OCI-LY7 (cell line): ENCODE measurements at places on chromosomes 12 and 14.

DNA sequence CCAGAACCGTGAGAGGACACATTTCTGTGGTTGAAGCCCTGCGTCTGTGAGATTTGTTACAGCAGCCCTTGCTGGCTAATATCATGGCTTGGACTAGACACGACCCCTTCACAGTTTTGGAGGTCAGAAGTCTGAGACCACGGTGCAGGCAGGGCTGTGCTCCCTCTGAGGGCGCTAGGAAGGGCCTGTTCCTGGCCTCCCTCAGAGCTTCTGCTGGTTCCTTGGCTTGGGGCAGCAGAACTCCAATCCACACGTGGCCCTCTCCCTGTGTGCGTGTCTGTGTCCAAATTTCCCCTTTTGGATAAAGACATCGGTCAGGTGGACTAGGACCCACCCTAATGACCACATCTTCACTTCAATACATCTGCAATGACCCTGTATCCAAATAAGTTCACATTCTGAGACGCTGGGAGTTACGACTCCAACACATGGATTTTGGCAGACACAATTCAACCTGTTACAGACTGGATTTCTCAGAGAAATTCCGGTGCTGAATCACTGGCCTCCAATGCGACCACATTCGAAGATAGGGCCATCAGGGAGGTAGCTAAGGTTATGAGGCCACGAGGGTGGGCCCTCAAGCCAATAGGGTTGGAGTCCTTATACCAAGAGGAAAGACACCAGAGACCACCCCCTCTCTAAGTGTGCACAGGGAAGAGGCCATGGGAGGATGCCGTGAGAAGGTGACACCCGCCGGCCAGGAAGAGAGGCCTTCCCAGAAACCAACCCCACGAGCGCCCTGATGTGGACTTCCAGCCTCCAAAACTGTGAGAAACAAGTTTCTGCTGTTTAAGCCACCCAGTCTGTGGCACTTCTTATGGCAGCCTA lies 43.6 kb upstream of the PPP2R5C start:
- DNase-seq: no peak

GRCh38 chr12:71134405-71134804 lies 23.4 kb downstream of the TSPAN8 start:
- DNase-seq: no peak

- no peak for DNase-seq
Observed at GRCh38 chr12:5257763-5258495, 174.0 kb upstream of the NTF3 start.

DNA sequence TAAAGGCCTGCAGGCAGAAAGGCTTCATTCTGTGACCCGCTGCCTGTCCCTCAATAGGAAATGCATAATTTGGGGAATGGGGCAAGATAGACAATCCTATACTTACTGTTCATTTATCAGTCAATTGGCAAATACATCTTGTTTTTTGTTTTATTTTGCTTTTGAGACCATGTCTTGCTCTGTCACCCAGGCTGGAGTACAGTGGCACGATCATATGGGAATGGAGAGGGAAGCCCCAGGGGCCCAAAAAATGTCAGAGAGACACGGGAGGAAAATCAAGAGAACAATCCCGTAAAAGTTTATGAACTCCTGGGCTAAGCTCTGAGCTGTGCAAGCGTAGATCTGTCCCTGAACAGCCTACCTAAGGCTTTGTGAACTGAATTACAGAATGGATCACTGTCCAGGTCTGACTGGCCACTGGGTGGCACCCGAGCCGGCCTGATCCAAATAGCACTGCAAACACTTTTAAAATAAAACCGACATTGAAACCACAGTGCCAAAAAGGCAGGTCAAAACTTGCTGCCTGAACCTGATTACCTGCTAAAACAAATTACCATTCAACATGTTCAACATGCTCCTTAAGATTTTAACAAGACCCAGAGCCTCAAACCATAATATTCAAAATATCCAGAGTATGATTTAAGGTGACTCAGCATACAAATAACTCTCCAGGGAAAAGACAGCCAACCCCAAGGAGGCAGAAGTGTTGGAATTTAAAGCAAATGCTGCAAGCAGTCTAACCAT lies 11.8 kb downstream of the COPS7A start:
- DNase-seq: peak; percentile 39

- no peak for DNase-seq
Observed at GRCh38 chr12:4210183-4210582, 63.4 kb upstream of the CCND2 start.

- DNase-seq: no peak
Observed at GRCh38 chr12:59579631-59580030, 16.2 kb upstream of the SLC16A7 start.
